CD4-positive, CD25-positive, alpha-beta regulatory T cell (primary cell): ENCODE measurements at places on chromosomes 4 and X. TPM values are rescaled to one million over a fixed set of nuclear protein-coding genes. Genes with fewer than 3 reads are reported as not detected.

GRCh38 chr4:73704314-73705055 lies 35.9 kb upstream of the CXCL8 start:
- H3K27ac ChIP-seq = no peak overlapping the region
- DNase-seq = no peak
- H3K27me3 ChIP-seq = no peaks in the 10 kb centered on the region

DNA sequence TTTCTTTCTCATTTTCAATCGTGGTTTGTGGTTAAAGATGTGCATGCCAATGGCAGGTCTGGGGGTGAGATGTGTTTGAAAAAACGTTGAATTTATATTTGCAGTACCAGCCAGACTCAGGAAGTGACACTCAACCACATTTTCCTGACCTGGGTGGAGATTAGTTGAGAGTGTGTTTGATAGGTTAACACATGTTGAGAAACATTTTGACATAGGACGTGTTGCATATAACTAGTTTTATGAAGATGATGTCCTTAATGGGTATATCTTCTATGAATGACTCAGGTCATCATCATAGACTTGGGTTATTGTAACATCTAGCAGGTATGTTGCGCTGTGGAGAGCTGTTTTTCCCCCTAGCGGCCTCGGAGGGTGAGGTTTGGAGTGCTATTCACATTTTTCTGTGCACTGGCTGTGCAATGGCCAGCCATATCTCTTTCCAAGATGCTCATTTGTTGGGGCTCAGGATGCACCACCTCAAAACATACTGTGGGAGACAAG lies 21.7 kb upstream of the CD38 start:
- peak overlapping the region; percentile 74 for H3K4me3 ChIP-seq
- H3K4me1 ChIP-seq = peaks cover 42% of the 10 kb centered on the region
- peak; percentile 93 for DNase-seq
- no peaks in the 10 kb centered on the region for H3K36me3 ChIP-seq
- H3K27ac ChIP-seq = peak overlapping the region; percentile 62
- no peaks in the 10 kb centered on the region for H3K27me3 ChIP-seq

- no peak for DNase-seq
- H3K4me3 ChIP-seq = no peak overlapping the region
- no peaks in the 10 kb centered on the region for H3K36me3 ChIP-seq
- H3K27ac ChIP-seq = no peak overlapping the region
- no peaks in the 10 kb centered on the region for H3K4me1 ChIP-seq
Observed at GRCh38 chrX:28847423-28847822, 260.2 kb downstream of the IL1RAPL1 start.

DNA sequence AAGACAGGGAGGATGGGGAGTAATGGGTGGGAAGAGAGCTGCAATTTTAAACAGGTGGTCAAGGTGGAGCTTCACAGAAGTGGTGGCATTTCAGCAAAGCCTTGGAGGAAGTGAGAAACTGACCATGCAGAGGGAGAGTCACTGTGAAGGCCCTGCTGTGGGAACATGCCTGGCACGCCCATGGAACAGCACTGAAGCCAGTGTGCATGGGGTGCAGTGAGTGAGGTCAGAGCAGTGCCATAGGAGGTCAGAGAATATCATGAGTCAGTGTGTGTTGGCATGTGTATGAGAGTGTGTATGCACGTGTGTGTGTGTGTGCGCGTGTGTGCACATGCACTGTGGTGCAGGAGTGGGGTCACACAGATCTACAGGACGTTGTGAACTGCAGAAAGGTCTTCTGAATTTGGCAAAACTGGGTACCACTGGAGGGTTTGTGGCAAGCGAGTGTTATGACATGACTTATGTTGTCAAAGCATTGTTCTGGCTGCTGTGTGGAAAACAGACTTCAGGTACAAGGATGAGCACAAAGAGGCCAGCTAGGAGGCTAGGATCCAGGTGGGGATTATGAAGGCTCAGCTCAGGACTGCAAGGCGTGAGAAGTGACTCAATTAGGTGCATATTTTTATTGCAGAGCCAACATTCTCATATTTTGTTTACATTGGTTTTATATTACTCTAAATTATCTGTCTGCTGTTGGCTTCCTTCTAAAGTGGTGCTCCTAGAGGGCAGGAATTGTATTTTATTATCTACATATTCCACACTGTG lies 34.0 kb downstream of the ZNF827 start:
- H3K4me3 ChIP-seq = no peak overlapping the region
- no peaks in the 10 kb centered on the region for H3K4me1 ChIP-seq
- no peaks in the 10 kb centered on the region for H3K36me3 ChIP-seq
- no peaks in the 10 kb centered on the region for H3K27me3 ChIP-seq
- no peak overlapping the region for H3K27ac ChIP-seq
- DNase-seq = no peak

- peaks cover 13% of the 10 kb centered on the region for H3K4me1 ChIP-seq
- no peaks in the 10 kb centered on the region for H3K27me3 ChIP-seq
- no peak overlapping the region for H3K4me3 ChIP-seq
- H3K36me3 ChIP-seq = peaks cover 2% of the 10 kb centered on the region
Observed at GRCh38 chrX:65537229-65537628, 2.6 kb upstream of the LAS1L start.

DNA sequence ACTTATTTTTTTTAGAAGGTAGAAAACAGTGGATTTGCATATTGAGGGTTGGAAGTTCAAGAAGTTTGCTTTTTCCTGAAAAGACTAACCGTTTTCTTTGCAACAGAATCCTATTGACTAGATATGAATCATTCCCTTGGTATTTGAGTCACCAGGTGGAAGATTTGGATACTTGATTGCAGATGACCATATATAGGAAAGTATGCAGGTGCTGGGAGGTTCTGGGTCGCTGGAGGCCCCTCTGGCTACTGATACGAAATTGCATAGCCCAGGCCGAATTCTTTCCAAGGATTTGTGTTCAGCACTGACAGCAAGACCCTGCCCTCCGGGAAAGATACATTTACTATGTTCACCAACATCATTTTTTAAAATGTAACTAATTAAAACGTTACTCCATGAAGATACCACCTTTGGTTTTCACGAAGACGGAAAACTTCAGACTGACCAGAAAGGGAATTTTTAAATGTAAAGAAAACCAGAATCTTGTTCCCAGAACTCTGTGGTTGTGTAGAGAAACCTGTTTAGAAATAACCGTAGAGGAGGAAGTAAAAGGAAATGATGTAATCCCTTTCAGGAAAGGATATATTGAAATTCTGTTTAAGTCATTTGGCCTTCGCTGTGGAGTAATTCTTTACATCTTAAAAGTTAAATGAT lies 946 bp downstream of the ANXA3 start:
- no peaks in the 10 kb centered on the region for H3K36me3 ChIP-seq
- peaks cover 30% of the 10 kb centered on the region for H3K27me3 ChIP-seq
- H3K27ac ChIP-seq = no peak overlapping the region
- no peaks in the 10 kb centered on the region for H3K4me1 ChIP-seq

DNA sequence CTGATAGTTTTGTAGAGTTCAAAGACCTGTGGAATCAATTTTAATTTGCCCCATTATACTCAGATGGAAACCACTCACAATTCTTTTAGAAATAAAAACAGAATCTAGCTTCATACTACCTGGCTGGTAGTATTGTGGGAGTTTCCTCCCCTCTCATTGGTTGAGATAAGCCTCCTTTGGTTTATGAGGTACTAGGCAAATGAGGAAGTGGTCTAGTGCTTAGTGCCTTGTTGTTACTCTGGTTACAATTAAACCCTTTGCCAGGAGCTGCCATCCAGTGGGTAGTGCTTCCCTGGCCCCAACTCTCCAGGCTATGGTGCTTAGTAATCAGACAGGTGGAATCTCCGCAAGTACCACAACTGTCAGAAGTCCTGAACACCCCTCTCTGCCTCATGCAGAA lies 118.3 kb downstream of the CDKL5 start:
- H3K4me3 ChIP-seq = no peak overlapping the region
- H3K27me3 ChIP-seq = no peaks in the 10 kb centered on the region
- peak; percentile 1 for DNase-seq
- H3K27ac ChIP-seq = no peak overlapping the region
- no peaks in the 10 kb centered on the region for H3K4me1 ChIP-seq
- H3K36me3 ChIP-seq = no peaks in the 10 kb centered on the region

DNA sequence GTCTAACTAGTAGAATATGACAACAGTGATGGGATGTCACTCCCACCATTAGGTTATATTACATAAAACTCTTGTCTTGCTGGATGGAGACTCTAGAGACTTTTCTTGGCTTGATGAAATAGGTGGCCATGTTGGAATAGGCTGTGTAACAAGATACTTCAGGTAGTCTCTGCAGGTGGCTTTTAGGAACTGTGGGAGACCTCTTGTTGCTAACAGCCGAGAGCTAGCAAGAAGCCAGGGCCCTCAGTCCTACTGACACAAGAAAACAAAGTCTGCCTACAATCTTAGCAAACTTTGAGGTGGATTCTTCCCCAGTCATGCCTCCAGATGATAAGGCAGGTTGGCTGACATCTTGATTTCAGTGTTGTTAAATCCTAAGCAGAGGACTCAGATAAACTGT lies 72.5 kb downstream of the GNL3L start:
- H3K27me3 ChIP-seq = no peaks in the 10 kb centered on the region
- H3K4me3 ChIP-seq = no peak overlapping the region
- no peak for DNase-seq
- H3K4me1 ChIP-seq = no peaks in the 10 kb centered on the region
- no peaks in the 10 kb centered on the region for H3K36me3 ChIP-seq

- no peak overlapping the region for H3K4me3 ChIP-seq
- H3K27me3 ChIP-seq = no peaks in the 10 kb centered on the region
- no peak for DNase-seq
- peaks cover 60% of the 10 kb centered on the region for H3K36me3 ChIP-seq
Observed at GRCh38 chr4:27018076-27018475, 157.4 kb downstream of the STIM2 start.

GRCh38 chr4:157918036-157918832 lies 254.6 kb downstream of the GASK1B start:
- H3K27ac ChIP-seq = no peak overlapping the region
- no peak overlapping the region for H3K4me3 ChIP-seq
- no peaks in the 10 kb centered on the region for H3K36me3 ChIP-seq
- DNase-seq = no peak
- no peaks in the 10 kb centered on the region for H3K4me1 ChIP-seq
- no peaks in the 10 kb centered on the region for H3K27me3 ChIP-seq

DNA sequence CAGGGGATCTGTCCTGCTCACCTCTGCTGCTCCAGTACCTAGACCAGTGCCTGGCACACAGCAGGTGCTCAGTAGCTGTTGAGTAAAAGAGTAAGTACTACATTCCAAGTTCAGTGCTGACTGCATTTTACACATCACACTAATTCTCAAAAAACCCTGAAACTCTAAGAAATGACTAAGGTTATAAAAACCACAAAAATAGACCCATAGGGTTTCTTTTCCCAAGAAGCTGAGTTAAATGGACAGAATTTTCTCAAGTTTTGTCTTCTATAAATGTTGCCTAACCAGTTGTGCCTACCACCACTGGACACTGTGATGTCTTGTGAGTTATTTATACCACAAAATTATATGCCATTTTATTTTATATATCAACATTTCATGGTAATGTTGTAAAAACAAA lies 78.9 kb upstream of the RXFP1 start:
- H3K4me3 ChIP-seq = no peak overlapping the region
- no peaks in the 10 kb centered on the region for H3K36me3 ChIP-seq
- no peaks in the 10 kb centered on the region for H3K27me3 ChIP-seq
- H3K4me1 ChIP-seq = no peaks in the 10 kb centered on the region
- H3K27ac ChIP-seq = no peak overlapping the region

- H3K4me3 ChIP-seq = no peak overlapping the region
- no peak for DNase-seq
- H3K27me3 ChIP-seq = no peaks in the 10 kb centered on the region
Observed at GRCh38 chrX:138845786-138846185, 134.3 kb upstream of the FGF13 start.

GRCh38 chr4:8900588-8900987 lies 28.9 kb upstream of the HMX1 start:
- H3K4me1 ChIP-seq = no peaks in the 10 kb centered on the region
- no peak for DNase-seq
- H3K27ac ChIP-seq = no peak overlapping the region
- H3K36me3 ChIP-seq = no peaks in the 10 kb centered on the region

GRCh38 chr4:1082215-1083182 lies 30.9 kb downstream of the RNF212 start:
- H3K27ac ChIP-seq = no peak overlapping the region
- no peaks in the 10 kb centered on the region for H3K27me3 ChIP-seq
- DNase-seq = no peak

- no peaks in the 10 kb centered on the region for H3K27me3 ChIP-seq
- no peak for DNase-seq
Observed at GRCh38 chrX:139889760-139890159, 43.1 kb downstream of the ATP11C start.

DNA sequence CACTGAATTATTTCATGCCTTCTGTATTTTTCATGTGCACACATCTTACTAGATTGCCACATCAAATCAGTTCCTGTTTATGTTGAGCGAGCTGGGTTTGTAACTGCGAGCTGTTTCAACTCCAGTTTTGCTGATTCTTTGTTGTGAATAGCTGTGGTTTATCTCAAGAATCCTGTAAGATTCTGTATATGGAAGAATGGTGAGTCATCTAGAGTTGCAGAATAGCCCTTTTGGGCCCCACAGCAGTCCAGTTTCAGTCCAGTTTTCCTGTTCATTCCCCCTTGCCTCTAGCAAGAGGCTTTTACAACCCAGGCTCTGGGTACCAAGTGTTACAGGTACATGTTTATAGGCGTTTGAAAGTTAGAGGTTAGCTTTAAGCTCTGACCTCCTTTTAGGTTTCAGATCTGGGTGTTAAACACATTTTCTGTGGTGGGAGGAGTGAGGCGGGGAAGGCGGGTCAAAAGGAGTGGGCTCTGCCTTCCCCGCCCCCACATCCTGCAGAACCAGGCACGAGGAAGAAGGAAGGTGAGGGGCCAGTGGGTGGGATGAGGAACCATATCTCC lies 32.7 kb downstream of the TBC1D14 start:
- H3K27ac ChIP-seq = peak overlapping the region; percentile 73
- H3K4me3 ChIP-seq = peak overlapping the region; percentile 84
- peaks cover 5% of the 10 kb centered on the region for H3K36me3 ChIP-seq
- no peaks in the 10 kb centered on the region for H3K27me3 ChIP-seq
- peak; percentile 84 for DNase-seq

DNA sequence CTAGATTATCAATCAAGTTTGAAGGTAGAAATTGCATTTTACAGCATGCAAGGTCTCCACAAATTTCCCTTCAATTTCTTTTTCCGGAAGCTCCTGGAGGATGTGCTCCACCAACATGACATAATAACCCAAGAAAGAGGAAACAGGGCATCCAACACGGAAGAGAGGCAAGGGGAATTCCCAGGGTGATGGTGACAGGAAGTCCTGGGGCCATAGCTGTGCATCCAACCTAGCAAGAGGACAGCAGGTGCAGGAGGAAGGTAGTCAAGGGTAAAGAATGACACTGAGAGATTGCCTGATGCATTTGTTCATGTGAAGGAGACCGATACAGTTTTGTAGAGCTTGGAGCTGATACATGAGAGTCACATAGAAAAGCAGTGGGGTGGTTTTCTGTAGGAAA lies 115.7 kb upstream of the LSM6 start:
- H3K27ac ChIP-seq = no peak overlapping the region
- H3K4me3 ChIP-seq = no peak overlapping the region
- H3K4me1 ChIP-seq = no peaks in the 10 kb centered on the region
- H3K36me3 ChIP-seq = no peaks in the 10 kb centered on the region
- DNase-seq = no peak
- H3K27me3 ChIP-seq = peaks cover 8% of the 10 kb centered on the region

Gene ABCE1
- polyA plus RNA-seq = 69.4 TPM

Gene CAPN6
- polyA plus RNA-seq = not detected

Gene ZNF827
- 1.5 TPM for polyA plus RNA-seq

Gene MMRN1
- polyA plus RNA-seq = 2.0 TPM

Gene GASK1B
- polyA plus RNA-seq = not detected

Gene SPANXA2
- not detected for polyA plus RNA-seq

Gene BEX4
- 74.1 TPM for polyA plus RNA-seq

Gene BCAP31
- polyA plus RNA-seq = 261 TPM

Gene SATL1
- not detected for polyA plus RNA-seq

Gene ADGRG4
- polyA plus RNA-seq = not detected

Gene PRRG3
- not detected for polyA plus RNA-seq
